Esophagus mucosa (tissue), 1 donor: ENCODE measurements at places on chromosomes 4 and X. TPM values are rescaled to one million over a fixed set of nuclear protein-coding genes. Genes with fewer than 3 reads are reported as not detected.

- ATAC-seq, result no peak
Observed at GRCh38 chr4:81827577-81828202, 356.0 kb upstream of the RASGEF1B start.

Gene RASL11B
- 1.0 TPM for total RNA-seq

- ATAC-seq, result no peak
Observed at GRCh38 chrX:31837445-31838049, 765.7 kb upstream of the FTHL17 start.

DNA sequence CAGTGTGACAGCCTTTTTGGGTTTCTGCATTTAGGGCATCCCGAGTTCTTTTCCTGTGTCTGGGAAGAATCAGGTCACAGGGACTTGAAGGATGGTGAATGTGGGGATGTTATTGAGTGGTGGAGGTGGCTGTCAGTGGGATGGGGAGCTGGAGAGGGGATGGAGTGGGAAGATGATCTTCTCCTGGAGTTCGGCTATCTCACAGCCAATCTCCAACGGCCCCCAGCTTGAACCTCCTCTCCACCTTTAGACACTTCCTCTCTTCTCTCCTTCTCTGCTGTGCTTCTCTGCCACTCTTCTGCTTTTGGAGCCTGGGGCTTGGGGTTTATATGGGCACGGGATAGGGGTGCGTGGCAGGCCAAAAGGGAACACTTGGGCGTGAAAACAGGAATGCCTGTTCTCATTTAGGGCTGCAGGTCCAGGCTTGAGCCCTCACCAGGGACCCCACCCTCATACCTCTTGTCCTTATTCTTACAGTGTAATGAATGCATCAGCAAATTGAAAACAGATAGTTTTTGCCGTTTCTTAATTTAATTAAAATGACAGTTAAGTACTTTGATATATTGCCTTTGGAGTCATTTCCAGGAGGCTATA, 37.5 kb downstream of the USP9X start:
- peak; percentile 72 for ATAC-seq

DNA sequence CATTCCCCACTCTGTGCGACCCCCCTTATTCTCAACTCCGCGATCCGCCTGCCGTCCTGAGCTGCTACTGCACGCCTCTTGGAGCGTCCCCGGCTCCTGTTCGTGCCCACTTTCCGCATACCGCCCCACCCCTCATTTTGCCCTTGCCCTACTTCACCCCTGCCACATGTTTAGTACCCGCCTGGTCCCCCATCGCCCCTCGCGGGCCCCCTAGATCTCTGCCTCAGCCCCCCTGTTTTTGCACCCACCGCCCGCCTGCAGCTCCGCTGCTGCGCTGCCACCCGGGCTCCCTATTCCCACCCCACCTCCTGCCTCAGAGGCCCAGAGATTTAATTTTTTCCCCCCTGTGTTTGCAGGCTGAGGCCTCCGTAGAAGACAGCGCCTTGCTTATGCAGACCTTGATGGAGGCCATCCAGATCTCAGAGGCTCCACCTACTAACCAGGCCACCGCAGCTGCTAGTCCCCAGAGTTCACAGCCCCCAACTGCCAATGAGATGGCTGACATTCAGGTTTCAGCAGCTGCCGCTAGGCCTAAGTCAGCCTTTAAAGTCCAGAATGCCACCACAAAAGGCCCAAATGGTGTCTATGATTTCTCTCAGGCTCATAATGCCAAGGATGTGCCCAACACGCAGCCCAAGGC, 1.4 kb downstream of the MAGED1 start:
- peak; percentile 5 for ATAC-seq

- no peak for ATAC-seq
Observed at GRCh38 chr4:108372681-108373080, 203.9 kb upstream of the LEF1 start.

GRCh38 chr4:17115583-17115982, 217.1 kb upstream of the LDB2 start:
- no peak for ATAC-seq

GRCh38 chr4:5185551-5185950, 134.3 kb downstream of the STK32B start:
- no peak for ATAC-seq

Gene ODAM
- total RNA-seq, result not detected

DNA sequence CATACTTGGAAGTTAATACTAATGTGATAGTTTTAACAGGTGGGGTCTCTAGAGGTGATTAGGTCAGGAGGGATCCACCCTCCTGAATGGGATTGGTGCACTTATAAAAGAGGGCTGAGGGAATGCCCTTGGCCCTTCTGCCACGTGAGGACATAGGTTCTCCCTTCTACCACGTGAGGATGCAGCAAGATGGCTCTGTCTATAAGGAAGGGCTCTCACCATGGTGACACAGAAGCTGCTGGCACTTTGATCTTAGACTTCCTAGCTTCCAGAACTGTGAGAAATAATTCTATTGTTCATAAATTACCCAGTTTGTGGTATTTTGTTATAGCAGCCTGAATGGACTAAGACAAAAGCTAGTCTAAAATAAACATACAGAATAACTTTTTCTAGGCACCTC, 1.0 kb downstream of the AADAT start:
- ATAC-seq, result no peak

- ATAC-seq, result no peak
Observed at GRCh38 chrX:110415440-110416170, 57.0 kb downstream of the RTL9 start.

Gene TMPRSS11D
- total RNA-seq, result 196 TPM

DNA sequence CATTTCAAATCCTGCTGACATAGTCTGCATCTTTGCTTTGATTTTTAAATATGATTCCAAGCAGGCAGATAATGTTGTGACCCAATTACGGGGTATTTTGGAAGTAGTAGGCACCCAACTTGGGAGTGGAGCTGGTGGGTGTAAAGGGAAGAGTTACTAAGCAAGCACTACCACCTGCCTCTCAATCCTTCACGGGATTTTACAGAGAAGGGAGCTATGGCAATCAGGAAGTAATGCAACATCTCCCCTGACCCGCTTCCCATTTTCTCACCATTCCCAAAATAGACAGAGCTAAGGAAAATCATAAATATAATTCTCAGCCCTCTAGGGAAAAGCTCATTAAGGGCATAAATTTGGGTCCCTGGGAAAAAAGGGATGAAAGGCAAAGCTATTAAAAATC, 9.2 kb downstream of the APBB2 start:
- no peak for ATAC-seq

- ATAC-seq, result no peak
Observed at GRCh38 chrX:40064055-40064597, 33.6 kb downstream of the BCOR start.

GRCh38 chr4:39812500-39812899, 114.6 kb downstream of the UBE2K start:
- no peak for ATAC-seq

Gene CT45A1
- total RNA-seq, result not detected

Gene CDX4
- total RNA-seq, result not detected

GRCh38 chrX:135557344-135557743, 36.9 kb downstream of the INTS6L start:
- ATAC-seq, result no peak
